HT1080 (cell line): ENCODE measurements at places on chromosomes 16 and 17. TPM values are rescaled to one million over a fixed set of nuclear protein-coding genes. Genes with fewer than 3 reads are reported as not detected.

Gene CCL8
- not detected in 2 replicates for total RNA-seq

Gene CARD14
- total RNA-seq, result not detected in 2 replicates

Gene KRTAP3-1
- not detected in 2 replicates for total RNA-seq

Gene SOST
- not detected in 2 replicates for total RNA-seq

Gene METTL16
- 14.4 and 23.5 TPM in 2 replicates for total RNA-seq

Gene SMTNL2
- total RNA-seq, result not detected in 2 replicates

Gene PRAC2
- total RNA-seq, result not detected in 2 replicates

Gene INCA1
- total RNA-seq, result 0.08 TPM in 1 of 2 replicates, not detected in the other

Gene TSPAN10
- total RNA-seq, result 1.4 and 2.2 TPM in 2 replicates

Gene VASN
- total RNA-seq, result 3.4 and 4.9 TPM in 2 replicates

Gene HOXB2
- 34.3 and 40.1 TPM in 2 replicates for total RNA-seq

Gene PPY
- total RNA-seq, result not detected in 2 replicates

Gene C17orf67
- total RNA-seq, result 1.3 and 1.6 TPM in 2 replicates

Gene HOXB7
- 12.3 and 17.8 TPM in 2 replicates for total RNA-seq

Gene EME1
- total RNA-seq, result 23.7 and 24.4 TPM in 2 replicates

Gene HAP1
- 0.10 TPM in 1 of 2 replicates, not detected in the other for total RNA-seq

Gene NAE1
- 86.8 and 93.6 TPM in 2 replicates for total RNA-seq

Gene SLC16A13
- 0.43 TPM in 1 of 2 replicates, not detected in the other for total RNA-seq

Gene ADGRG1
- total RNA-seq, result 11.5 and 18.9 TPM in 2 replicates

Gene DNAH9
- 0.07 TPM in 1 of 2 replicates, not detected in the other for total RNA-seq

Gene HOXB5
- total RNA-seq, result 0.47 and 0.51 TPM in 2 replicates

Gene BCAR1
- total RNA-seq, result 81.0 and 92.8 TPM in 2 replicates

Gene HNF1B
- total RNA-seq, result not detected in 2 replicates

Gene ROGDI
- 5.7 and 7.6 TPM in 2 replicates for total RNA-seq

Gene KRT15
- 6.8 and 10.9 TPM in 2 replicates for total RNA-seq

Gene PRSS22
- not detected in 2 replicates for total RNA-seq

Gene STAT3
- 32.9 and 42.2 TPM in 2 replicates for total RNA-seq

Gene HOXB3
- 3.0 and 4.2 TPM in 2 replicates for total RNA-seq

Gene CCL18
- not detected in 2 replicates for total RNA-seq

Gene SNX11
- 15.7 and 18.3 TPM in 2 replicates for total RNA-seq

Gene PDILT
- not detected in 2 replicates for total RNA-seq

Gene FOXC2
- total RNA-seq, result 1.1 and 1.5 TPM in 2 replicates

Gene HSF4
- 9.0 and 11.0 TPM in 2 replicates for total RNA-seq

Gene SPATA32
- not detected in 2 replicates for total RNA-seq

Gene AANAT
- 0.05 TPM in 1 of 2 replicates, not detected in the other for total RNA-seq

Gene SLC12A3
- not detected in 2 replicates for total RNA-seq

Gene ZDHHC1
- total RNA-seq, result 2.6 and 4.1 TPM in 2 replicates

Gene KRTAP9-4
- total RNA-seq, result not detected in 2 replicates

Gene APOBR
- total RNA-seq, result 0.03 TPM in 1 of 2 replicates, not detected in the other
